ENCODE measurements at places on chromosomes 3 and 15. TPM values are rescaled to one million over a fixed set of nuclear protein-coding genes. Genes with fewer than 3 reads are reported as not detected.

GRCh38 chr3:179330438-179330837 lies 7.6 kb downstream of the ZNF639 start:
- DNase-seq = no peak

A4GNT gene
- not detected for total RNA-seq

IL17RD gene
- total RNA-seq = 48.9 TPM

- DNase-seq = no peak
Measured at GRCh38 chr15:63986185-63986680, 60.1 kb downstream of the DAPK2 start.

- DNase-seq = no peak
Measured at GRCh38 chr3:197311591-197311990, 13.2 kb upstream of the DLG1 start.

TLR9 gene
- not detected for total RNA-seq
